ENCODE measurements at places on chromosomes 1 and 21.

- no peak for DNase-seq
Measured at GRCh38 chr21:23695443-23695842, 1911.8 kb downstream of the MRPL39 start.

DNA sequence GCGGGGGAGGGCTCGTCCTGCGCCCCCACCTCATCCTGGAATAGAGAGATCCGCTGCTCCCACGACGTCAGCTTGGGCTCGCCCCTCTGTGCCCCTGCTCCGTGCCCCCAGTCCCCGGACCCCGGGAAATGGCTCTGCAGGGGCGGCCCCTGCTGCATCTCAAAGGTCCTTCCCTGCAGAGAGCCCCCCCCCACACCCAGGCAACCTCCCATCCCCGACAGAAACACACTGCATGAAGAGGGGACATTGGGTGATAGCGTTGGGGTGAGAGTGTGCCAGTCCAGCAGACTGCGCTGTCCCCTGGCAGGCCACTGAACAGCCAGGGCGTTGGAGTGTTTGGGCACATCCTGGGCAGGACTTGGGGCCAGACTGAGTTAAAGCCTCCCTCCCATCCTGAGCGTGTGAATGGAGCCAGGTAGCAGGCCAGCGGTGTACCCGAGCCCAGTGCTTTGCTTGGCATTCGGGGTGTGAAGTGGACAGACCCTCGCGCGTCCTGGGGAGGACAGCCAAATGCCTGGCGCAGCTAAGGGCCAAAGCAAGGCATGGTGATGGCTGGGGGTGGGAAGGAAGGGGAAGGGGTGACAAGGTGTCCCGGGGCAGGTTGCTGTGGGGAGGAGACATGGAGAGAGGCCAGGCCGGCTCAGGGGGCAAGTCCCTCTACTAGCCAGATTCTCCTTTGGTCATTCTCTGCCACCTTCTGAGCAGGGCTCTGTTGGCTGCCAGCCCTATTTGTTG lies 633 bp upstream of the ETNK2 start:
- no peak for DNase-seq

GRCh38 chr1:92365378-92366039 lies 66.7 kb downstream of the RPAP2 start:
- no peak for DNase-seq

DNA sequence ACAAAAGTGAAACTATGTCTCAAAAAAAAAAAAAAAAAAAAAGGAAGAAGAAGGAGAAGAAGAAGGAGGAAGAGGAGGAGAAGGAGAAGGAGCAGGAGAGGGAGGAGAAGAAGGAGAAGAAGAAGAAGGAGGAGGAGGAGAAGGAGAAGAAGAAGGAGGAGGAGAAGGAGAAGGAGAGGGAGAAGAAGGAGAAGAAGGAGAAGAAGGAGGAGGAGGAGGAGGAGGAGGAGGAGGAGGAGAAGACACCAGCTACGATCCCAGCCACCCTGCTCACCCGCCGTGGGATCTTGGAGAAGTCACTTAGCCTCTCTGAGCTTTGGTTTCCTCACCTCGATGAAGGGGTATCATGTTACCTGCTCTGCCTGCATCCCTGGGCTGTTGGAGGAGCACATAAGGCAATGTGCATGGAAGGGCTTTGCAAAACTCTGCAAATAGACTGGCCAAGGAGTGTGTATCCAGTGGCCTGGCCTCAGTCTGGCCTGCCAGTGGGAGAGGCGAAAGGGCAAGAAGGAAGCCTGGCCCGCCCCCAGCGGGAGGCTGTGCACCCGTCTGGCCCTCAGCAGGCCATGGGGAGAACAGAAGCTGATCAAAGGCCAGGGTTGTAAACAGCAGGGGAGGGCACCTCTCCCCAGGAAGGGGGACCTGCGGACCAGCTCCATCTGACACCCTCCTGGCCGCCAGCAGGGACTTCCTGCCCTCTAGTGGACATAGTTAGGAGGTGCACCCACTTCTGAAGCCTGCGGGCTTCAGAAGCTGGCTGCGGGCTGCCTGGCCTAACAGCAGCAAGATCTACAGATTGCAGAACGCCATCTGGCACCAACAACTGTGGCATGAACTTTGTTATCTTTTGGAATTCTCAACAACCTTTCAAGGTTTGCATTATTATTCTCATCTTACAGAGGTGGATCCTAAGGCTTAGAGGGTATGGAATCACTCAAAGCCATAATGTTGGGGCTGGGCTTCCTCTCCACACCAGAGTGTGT lies 19.2 kb upstream of the CDK18 start:
- DNase-seq: peak; percentile 41

- DNase-seq: no peak
Measured at GRCh38 chr1:41957568-41957967, 38.8 kb upstream of the HIVEP3 start.

- no peak for DNase-seq
Measured at GRCh38 chr1:231337043-231337471, 595 bp downstream of the EXOC8 start.

GRCh38 chr21:32253215-32253641 lies 25.6 kb downstream of the MIS18A start:
- no peak for DNase-seq

- DNase-seq: no peak
Measured at GRCh38 chr1:19156676-19157075, 53.4 kb downstream of the UBR4 start.

GRCh38 chr1:1624443-1625403 lies 7.2 kb upstream of the MMP23B start:
- no peak for DNase-seq

DNA sequence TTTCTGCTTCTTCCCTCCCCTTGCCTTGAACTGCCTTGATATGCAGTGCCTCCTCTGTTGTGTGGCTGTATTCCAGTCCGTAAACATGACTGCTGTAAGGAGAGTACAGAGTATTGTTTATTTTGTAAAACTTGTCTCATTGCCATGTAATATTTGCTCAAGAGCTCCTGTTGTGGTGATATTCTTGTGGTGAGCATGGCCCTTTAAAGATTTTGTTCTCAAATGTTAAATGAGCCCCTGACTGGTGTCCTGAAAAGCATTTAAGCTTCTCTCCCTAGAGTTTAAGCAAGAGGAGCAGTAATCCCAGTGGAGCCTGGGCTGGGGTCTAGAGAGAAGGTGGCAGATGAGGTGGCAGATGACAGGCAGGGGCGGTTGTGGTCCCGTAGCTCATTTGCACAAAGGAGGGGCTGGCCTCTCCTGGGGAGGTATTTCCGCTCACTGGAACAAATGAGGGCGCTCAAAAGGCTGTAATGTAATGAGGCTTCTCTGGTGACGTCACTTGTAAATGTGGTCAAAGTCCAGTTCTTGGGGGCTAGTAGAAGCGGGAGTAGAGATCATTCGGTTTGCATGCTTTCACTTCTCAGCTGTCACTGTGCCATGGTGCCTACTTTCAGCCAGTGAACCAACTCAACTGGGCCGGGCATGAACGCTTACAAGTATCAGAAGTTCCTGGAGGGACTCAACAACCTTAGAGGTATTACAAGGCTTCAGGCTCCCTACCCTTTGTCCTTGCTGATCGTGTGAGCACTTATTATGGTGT lies 46.0 kb upstream of the MACF1 start:
- no peak for DNase-seq

DNA sequence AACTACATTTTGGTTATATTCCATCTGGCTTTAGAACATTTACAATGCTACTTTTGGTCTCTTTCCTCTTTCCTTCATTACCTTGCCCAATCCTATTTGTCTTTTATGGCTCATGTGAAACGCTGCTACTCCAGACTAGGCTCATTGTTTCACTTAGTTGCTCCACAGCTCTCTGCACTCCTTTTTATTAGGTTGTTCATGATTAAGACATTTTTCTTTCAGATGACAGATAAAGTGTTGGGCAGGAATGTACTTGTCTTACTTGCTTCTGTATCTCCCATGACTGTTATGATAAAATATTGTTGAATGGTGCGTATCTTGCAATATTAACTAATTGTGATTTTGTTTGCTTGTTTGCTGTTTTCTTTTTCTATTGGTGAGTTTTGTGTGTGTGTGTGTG lies 1532.3 kb downstream of the KCNT2 start:
- no peak for DNase-seq

GRCh38 chr1:75074831-75075395 lies 59.3 kb upstream of the LHX8 start:
- DNase-seq: no peak

DNA sequence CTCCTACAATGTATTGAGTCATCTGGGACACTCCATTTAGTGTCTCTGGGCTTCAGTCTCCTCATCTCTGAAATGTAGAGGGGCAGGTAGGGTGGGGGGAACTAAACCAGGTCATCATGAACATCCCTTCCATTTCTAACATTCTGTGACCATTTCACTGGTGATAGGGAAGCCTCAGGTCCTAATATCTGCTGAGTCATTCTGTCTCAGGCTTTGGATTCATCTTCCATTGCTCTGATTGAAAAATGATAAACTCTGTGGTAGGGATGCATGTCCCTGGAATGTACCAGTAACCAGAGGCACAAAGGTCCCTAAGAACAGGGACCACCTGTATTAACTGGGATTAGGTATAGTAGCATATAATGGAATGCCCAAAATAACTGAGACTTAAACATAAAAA lies 36.2 kb upstream of the LRRC52 start:
- DNase-seq: no peak

- DNase-seq: no peak
Measured at GRCh38 chr1:93463960-93464359, 16.0 kb downstream of the FNBP1L start.

DNA sequence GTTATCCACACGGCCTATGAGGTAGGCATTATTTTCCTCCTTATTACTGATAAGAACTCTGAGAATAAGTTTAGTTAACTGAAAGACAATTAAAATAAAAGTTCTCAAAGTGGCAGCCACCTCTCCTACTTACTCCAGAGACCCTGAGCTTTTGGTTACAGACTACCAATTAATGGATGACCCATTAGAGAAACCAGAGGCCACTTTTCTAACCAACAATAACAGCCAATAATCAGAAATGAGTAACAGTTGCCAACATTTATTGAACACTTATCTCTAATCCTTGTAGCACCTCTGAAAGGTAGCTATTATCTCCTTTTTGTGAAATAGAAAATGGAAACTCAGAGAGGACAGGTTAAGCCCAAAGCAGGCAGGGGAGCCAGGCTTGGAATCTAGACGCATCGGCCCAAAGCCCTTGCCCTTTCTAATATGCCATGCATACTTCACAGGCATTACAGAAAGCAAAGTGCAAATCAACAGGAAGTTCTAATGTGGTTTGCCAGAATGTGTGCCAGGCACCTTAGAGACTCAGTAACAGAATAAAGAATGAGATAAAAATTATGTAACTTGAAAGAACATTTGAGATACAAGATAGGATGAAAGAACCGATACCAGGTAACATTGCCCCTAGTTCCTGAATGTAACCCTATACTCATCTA lies 50.0 kb downstream of the BEND5 start:
- DNase-seq: no peak

DNA sequence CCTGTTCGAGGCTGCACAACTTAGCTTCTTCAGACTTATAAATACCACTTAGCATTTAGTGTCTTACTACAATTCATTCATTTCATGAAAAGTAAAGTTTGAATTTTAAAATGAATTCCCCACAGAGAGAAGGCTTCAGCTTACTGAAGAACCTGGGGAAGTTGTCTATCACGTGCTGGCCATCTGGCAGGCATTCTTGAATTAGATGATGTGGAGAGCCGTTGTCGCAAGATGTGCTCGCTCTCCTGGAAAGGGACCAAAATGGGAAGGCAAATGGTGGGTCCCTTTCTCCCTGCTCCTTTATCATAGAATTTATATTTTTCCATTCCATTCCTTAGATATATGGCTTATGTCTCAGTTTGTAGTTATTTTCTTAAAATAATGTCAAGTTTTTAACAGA lies 90.5 kb downstream of the CD247 start:
- no peak for DNase-seq

DNA sequence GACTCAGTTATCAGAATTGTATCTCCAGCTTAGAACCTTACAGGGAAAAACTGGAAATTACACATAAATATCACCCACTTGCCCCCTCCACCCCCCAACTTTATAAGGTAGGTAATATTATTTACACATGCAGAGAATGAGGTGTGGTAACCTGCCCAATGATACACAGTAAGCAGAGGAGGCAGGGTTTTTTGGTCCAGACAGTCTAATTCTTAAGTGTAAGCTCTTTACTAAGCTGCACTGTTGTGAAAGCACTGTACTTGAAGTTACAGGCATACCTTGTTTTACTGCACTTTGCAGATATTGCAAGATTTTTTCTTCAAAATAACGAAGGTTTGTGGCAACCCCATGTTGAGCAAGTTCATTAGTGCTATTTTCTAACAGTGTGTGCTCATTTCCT lies 24.8 kb upstream of the MYOCOS start:
- DNase-seq: no peak

GRCh38 chr1:3557366-3557765 lies 53.9 kb downstream of the MEGF6 start:
- no peak for DNase-seq

DNA sequence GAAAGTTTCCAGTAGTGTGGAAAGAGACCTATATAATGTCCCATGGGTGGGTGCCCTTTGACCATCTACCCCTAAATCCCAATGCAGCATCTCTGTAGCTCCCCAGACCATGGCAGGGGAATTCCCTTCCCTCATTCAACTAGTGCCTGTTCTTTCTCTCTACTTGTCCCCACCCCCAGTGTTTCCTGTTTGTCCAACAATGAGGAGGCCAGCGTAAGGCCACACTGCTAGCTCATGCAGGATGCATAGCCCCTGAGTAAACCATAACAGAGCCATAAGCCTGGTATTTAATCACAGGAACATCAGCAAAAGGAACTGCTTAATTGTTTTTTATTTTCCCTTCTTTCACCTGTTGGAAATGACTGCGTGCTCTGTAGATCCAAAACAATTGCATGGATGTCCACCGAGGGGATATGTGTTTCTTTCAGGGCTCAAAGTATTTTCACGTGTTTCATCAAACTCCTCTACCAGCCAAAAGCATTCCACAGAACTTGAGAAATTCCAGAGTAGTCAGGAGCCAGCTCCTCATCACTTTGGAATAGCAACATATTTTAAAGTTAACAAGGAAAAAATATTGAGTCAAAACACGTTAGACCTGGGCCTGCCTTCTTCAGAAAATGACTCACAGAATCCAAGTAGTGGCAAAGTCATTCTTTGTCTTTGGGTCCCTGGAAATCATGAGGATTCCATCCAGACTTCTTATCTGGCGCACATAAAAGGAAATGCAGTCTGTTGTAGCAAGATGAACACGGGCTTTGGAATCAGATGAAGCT lies 162.5 kb upstream of the SGIP1 start:
- DNase-seq: no peak

GRCh38 chr1:156103521-156103947 lies 11.0 kb upstream of the LMNA start:
- no peak for DNase-seq

- no peak for DNase-seq
Measured at GRCh38 chr1:27563591-27564471, 40.1 kb downstream of the AHDC1 start.

GRCh38 chr1:113857776-113858175 lies 13.7 kb downstream of the PTPN22 start:
- no peak for DNase-seq

Measured in anterior cingulate cortex (tissue), 58 donors.